ENCODE measurements at places on chromosomes 1 and 21.

DNA sequence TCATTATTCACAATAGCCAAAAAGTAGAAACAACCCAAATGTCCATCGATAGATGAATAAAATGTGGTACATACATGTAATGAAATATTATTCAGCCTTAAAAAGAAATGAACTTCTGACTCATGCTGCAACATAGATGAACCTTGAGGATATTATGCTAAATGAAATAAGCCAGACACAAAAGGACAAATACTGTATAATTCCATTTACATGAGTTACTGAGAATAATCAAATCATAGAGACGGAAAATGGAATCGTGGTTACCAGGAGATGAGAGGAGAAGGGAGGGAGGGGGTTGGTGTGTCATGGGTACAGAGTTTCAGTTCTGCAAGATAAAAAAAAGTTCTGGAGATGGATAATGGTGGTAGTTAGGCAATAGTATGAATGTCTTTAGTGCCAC, 184.1 kb downstream of the PSMG1 start:
- DNase-seq, result no peak

DNA sequence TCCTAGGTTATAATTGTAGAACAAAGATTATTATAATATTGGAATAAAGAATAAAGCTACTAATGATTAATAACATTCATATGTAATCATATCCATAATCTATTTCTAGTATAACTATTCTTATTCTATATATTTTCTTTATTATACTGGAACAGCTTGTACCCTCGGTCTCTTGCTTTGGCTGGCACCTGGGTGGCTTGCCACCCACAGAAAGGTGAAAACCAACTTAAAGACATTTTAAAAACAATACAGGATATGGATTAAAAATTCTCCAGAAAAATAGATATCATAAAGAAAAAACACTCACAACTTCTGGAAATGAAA, 80.0 kb upstream of the PRRC2C start:
- DNase-seq, result no peak

DNA sequence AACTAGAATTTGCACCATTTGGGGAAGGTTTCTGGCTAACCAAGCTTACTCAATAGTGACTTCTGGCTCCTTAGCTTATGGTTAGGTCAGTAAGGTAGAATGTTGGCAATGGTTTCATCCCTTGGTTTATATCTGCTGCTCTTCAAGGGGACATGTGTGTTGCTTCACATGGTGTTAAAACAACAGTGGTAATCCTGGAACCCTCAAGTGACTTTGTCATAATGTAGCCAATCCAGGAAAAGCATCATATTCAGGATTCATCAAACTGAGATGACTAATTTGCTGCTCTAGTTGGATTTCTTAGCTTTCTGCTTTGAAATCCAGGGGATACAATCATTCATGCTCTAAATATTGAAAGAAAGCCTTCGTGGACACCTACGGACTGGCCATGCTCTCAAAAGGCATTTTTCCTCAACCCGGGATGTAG, 108.7 kb downstream of the RGL1 start:
- no peak for DNase-seq

DNA sequence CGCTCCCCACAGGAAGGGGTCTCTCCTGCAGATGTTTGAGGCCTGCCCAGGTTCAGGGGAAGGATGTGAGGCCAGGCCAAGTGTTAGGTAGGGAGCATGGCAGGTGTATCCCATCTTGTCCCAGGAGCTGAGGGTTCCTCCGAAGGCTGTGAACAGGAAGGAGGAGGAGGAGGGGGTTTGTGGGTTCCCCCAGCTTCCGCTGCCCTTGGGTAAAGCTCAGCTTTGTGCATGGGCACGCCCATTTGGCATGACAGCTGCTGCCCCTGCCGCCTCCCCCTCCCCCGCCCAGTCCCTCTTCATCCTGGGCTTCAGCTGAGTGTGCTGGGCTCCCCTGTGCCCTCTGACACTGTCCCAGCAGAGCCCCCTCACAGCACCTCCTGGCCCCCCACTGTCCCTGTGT, 25.5 kb downstream of the TNFRSF8 start:
- no peak for DNase-seq

- DNase-seq, result no peak
Observed at GRCh38 chr1:161080441-161081405, 8.6 kb downstream of the NECTIN4 start.

GRCh38 chr1:156963621-156964020, 43.2 kb downstream of the LRRC71 start:
- DNase-seq, result no peak

GRCh38 chr1:200883118-200883517, 10.3 kb downstream of the GPR25 start:
- no peak for DNase-seq

GRCh38 chr21:23809573-23809972, 1797.7 kb downstream of the MRPL39 start:
- no peak for DNase-seq

DNA sequence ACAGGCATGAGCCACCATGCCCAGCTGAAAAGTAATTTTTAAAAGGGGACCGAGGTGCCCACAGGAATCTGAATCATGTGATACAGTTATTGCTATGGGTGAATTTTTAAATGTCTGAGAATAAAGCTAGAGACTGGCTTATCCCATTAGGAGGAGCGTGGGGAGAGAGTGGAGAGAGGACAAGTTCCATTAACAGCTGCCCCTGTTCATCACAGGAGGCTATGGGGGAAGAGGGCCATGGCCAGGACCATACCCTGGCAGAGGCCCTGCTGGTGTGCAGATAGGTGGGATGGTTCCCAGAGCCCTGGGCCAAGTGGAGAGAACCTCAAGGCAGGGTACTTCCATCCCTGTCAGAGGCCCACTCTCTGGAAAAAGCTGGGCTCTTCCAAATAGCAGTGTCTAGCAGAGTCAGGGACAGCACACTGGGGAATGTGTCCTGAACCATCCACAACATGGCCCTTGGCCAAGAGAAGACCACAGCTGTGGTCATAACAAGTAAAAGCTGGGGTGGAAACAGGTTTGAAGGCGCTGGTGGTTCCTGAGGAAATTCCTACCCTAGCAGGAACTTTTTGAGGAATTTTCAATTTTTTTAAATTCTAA, 13.7 kb upstream of the ZNF691 start:
- no peak for DNase-seq

GRCh38 chr1:22289307-22289995, 146.6 kb upstream of the WNT4 start:
- no peak for DNase-seq

DNA sequence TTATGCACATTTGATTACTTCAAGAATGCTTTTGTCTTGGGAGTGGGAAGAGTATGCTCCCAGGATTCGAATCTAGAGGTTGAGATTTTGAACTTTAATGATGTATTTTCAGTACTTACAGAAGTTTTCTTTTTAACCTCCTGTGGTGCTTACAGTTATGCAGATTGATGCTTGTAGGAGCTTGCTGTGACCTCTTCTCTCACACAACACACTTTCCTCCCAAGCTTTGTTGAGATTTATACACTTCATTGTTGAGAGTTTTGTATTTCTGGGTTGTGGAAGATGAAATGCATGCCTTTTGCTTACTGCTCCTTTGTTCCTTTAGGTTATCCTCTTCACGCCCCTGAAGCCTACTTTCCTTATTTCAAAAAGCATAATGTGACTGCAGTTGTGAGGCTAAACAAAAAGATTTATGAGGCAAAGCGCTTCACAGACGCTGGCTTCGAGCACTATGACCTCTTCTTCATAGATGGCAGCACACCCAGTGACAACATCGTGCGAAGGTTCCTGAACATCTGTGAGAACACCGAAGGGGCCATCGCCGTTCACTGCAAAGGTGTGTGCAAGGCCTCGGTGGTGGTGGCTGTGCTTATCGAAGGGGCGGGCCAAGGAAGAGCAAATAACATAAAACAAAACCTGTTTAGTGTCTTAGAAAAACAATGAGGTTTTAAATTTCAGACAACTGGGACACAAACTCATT, 75.5 kb upstream of the GPR88 start:
- no peak for DNase-seq

GRCh38 chr21:29091033-29091432, 17.6 kb upstream of the CCT8 start:
- DNase-seq, result no peak

DNA sequence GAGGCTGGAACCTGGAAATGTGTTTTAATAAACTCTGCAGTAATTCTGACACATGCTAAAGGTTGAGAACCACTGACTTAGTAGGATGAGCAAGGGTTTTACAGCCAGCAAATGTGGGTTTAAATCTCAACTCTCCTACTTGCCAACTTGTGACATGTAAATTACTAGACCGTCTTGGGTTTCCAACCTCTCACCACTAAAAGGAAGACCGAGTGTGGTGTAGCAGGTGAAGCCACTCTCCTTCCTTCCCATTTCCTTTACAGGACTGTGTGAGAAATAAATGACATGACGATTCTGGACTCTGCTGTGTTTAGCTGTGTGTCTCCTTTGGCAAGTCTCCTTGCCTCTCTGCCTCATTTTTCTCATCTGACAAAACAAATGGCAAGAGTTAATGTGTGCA, 49.5 kb upstream of the DNAJC6 start:
- no peak for DNase-seq

DNA sequence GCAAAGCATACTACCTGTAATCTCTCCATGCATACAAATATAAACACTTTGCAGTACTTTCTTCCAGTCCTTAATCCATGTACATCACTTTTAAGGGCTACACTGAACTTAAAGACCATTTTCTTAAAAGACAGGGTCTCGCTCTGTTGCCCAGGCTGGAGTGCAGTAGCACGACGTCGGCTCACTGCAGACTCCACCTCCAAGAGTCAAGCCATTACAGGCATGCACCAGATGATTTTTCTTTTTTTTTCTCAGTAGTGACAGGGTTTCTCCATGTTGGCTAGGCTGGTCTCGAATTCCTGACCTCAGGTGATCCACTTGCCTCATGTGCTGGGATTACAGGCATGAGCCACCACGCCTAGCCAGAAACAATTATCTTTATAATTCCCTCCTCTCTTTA, 22.9 kb downstream of the PUM1 start:
- no peak for DNase-seq

DNA sequence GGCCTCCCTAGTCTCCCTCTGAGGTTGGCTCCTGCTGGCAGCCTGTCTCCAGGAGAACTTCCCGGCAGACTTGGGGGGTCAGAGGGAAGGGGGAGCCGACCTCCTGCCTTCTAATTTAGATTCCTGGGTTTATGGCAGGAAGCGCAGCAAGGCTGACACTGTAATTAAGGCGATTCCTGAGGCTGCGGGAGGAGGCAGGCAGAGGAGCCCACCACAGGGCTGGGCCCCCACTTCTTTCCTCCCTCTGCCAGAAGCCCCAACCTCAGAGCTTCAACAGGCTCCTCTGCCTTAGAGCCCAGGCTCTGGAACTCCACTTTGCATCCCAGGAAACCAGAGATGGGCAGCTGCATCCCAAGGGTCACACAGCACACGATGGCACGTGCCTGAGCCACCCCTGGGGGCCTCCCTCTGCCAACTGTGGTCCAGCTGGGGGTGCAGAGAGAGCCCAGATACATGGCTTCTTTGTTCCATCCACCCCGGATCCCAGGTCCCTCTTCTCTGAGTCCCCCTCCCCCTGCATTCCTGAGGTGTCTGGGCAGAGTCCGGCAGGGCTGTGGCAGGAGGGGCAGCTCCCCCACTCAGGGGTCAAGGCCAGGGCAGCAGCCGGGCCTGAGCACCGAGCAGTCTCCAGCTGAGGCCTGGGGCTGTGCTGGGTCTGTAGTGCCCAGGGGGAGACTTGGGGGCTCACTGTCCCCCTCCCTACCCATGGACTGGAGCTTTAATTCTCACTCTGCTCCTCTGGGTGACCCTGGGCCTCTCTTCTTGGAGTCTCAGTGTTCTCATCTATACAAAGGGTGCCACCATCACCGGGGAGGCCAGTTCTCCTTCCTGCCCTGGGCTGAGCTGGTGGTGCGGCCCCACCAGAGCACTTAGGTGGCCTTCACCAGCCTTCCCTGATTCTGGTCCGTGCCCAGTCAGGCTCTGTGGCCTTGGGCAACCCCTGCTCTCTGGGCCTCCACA, 39.4 kb upstream of the FAM131C start:
- DNase-seq, result no peak

GRCh38 chr1:3778590-3779264, 6.2 kb downstream of the SMIM1 start:
- DNase-seq, result no peak

GRCh38 chr1:211695135-211695816, 19.9 kb upstream of the NEK2 start:
- DNase-seq, result no peak

DNA sequence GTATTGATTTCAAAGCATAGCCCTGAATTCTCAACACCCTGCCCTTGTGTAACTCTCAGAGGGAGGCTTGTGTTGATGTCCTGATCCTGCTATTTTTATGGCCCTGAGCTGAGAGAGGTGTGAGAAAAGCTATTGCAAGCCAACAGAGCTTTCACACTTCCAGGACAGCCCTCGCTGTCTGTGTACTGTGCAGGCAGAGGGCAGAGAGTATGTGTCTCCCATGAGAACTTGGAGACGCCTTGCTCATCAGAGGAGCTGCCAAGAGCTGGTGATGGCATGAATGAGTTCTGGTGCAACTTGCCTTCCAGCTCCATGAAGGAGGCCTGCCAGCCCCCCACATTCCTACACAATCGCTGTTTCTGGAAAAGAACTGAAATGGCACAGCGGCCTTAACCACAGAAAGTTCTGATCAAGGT, 144.1 kb upstream of the AJAP1 start:
- no peak for DNase-seq

Measured in mesothelial cell of epicardium (in vitro differentiated cells).